ENCODE measurements at places on chromosomes 16 and 17. TPM values are rescaled to one million over a fixed set of nuclear protein-coding genes. Genes with fewer than 3 reads are reported as not detected.

DNA sequence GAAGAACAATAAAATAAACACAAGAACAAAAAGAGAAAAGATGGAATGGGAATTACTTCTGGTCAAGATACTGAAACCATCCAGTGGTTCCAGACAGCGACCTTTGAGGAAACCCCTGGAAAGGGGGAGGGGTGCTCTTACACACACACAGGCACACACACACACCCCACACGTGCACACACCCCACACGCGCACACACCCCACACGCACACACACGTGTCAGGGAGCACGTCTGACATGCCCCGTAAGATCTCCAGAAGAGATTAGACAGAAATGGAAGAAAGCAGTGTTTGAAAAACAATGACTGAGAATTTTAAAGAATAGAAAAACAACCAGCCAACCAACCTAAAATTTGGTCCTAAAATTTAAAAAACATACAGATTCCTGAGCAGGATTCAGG, 45.3 kb upstream of the FASN start:
- no peak for ATAC-seq

DNA sequence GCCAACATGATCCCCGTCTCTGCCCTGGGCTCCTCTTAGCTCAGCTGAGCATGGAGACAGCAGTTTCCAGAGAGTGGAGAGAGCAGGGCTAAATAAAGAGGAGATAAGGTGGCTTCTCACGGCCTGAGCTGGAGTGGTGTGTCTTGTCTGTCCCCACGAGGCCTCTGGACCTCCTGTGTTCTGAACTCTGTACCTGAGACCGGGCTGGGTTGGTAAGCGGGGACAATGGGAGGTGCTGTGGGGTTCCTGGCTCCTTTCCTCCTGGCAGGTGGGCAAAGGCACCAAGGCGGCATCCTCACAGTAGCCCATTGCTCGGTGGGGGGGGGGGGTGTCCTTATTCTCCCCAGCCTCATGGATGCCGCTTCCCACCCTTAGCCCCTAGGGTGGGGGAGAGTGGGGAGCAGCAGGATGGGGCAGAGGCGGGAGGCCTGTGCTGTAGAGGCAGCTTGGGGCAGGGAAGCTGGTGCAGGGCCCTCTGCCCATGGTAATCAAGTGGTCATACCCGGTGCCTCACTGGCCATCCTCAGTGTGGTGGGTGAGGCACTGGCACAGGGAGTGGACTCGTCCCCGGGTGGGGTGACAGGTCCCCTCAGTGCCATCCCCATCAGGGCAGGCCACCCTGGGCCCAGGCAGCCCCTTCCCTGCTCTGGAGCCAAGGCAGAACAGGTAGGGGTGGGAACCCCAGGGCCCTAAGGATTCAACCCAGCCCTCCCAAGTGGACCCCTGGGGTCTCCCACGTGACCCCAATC, 2.8 kb downstream of the AANAT start:
- ATAC-seq: no peak

The RAC3 gene
- 0.50 TPM for total RNA-seq

The ASPSCR1 gene
- 11.7 TPM for total RNA-seq

The ERN2 gene
- total RNA-seq: not detected

The DPEP2 gene
- total RNA-seq: 1.3 TPM
